Activated CD8-positive, alpha-beta memory T cell treated with anti-CD3 and anti-CD28 coated beads, Interleukin-2, amount 50 U/mL, for 48 hours (primary cell): ENCODE measurements at places on chromosomes 6 and 20.
A peak's percentile ranks its signal among the peaks of the same experiment; 100 is the strongest.

GRCh38 chr6:43455531-43456428 is at the start of gene DLK2:
Gene DLK2, minus strand, starts transcription at chr6:43455548. Its CDS starts 723 bp downstream, at chr6:43454825.
- DNase-seq: peak; percentile 78

- no peak for DNase-seq
These were observed 143.1 kb upstream of the INSM1 start for GRCh38 chr20:20224806-20225205.

GRCh38 chr20:1127840-1128239 is 9.4 kb downstream of the PSMF1 start:
- no peak for DNase-seq

DNA sequence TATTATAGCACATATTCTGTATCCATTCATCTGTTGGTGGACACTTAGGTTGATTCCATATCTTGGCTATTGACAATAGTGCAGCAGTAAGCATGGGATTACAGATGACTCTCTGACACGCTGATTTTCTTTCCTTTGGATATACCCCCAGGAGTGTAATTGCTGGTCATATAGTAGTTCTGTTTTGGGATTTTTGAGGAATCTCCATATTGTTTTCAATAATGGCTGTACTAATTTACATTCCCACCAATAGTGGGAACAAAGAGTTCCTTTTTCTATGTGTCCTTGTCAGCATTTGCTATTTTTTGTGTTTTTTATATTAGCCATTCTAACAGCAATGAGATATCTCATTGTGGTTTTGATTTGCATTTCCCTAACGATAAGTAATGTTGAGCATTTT is 309.0 kb upstream of the JARID2 start:
- no peak for DNase-seq

DNA sequence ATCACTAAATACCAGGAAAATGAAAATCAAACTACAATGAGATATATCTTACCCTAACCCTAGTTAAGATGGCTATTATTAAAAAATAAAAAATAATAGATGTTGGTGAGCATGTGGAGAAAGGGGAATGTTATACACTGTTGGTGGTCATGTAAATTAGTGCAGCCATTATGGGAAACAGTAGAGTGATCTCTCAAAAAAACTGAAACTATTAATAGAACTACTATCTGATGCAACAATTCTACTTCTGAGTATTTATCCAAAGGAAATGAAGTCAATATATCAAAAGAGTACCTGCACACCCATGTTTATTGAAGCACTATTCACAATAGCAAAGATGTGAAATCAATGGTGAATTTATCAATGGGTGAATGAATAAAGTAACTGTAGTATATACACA is 48.6 kb downstream of the HLA-A start:
- no peak for DNase-seq

DNA sequence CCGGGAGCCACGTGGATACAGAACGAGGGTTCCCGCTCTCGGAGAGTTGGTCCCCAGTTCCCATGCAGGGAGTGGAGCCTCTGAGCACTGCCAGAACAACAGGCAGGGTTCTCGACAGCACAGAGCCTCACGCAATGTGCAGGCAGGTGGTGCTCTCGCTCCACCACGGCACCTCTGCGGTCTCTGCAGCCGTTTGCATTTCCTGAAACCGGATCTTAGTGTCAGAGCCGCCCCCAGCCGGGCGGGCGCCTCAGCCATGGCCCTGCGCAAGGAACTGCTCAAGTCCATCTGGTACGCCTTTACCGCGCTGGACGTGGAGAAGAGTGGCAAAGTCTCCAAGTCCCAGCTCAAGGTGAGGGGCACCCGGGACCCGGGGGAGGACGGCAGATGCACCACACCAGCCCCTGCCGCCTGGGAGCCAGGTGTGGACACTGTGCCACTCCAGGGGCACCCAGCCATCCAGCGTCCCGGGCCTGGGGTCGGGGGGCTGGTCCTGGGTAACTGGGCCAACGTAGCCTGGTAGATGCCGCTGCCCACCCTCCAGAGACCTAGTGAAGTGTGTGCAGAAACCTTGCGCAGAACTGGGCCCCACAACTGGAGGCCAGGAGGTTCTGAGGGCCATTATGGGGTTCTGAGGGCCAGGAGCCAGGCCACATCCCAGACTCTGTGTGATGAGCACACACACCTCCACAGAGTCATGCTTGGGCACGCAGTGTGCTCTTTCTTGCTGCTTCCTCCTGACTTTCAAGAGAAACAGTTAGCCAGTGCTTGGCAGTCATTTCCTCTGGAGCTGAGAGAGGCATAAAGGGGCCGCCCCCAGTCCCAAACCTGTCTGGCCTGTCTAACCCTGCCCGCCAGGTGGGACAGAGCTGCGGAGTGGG is at the start of gene DEF6:
DEF6 (plus strand) TSS at position 218 of the 881 bp plus-strand sequence; CDS start at position 257, 39 bp downstream.
- DNase-seq: peak; percentile 90

- DNase-seq: no peak
These were observed 18.8 kb downstream of the RBL1 start for GRCh38 chr20:37077009-37077408.

DNA sequence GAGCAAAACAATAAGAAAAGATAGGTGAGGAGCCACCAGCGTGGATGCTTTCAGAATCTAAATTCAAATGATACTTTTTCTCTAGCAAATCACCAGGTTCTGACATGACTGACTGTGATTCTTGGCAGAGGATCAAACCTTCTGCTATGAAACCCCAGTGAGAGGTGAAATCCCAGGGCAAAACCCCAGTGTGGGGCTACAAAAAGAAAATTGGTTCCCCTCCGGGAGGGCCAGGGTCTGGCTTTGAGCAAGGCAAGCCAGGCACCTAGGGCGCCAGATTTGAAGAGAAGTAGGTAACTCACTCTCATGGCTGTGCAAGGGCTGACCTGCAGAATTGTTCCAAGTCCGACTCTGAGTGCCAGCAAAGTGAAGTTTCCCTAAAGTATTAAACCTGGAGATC is 20.2 kb upstream of the RALGAPA2 start:
- DNase-seq: no peak

DNA sequence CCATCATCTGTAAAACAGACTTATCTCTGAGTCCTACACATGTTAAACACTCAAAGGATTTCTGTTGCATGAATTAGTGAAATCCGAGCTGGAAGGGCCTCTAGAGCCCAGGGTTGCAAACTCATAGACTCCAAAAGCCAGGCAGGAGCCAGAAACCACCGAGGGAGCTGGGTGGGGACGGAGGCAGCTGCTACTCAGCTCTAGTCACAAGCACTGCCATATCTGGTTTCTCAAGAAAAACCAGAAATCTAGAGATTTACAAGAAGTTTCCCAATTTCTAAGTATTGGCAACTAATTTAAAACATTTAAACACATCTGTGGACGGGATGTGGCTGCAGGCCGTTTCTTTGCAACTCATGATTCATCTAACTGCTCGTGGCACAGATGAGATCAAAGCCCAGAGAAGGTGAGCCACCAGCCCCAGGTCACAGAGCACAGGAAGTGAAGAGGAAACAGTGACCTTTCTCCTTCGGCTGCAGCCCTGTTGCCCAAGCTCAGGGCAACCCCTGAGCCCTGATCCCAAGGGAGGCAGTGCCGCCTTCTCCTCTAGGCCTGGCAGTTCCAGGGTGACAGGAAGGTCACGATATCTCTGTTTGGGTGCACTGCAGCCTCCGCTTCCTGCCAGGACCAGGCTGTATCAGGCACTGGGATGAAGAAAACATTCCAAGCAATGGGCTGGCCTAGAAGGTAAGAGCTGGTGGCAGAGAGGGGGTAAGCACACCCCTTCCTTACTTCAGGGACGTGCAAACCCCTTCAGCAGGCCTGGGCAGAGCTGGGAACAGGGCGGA is 26.4 kb upstream of the PTGIS start:
- peak; percentile 85 for DNase-seq

- DNase-seq: no peak
These were observed 243.1 kb upstream of the PREP start for GRCh38 chr6:105645958-105646357.

GRCh38 chr6:79385893-79386292 is 151.3 kb downstream of the LCA5 start:
- no peak for DNase-seq

DNA sequence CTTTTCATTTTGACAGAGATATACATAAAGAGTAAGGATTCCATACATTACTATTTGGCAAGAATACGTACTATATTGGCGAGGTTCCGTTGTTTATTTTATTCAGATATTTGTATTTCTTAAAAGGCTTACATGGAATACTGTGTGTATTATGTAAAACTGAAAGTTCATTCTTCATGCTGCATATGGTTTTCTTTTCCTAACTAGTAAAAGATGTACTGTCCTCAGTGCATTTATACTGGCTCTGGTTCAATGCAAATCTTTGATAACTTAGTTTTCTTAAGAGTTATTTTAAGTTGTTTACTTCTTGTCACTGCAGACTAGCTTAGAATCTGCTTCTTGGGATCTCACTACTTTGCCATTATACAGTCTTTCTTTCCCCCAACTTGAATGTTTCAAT is 42.0 kb downstream of the ADGRB3 start:
- DNase-seq: no peak

- DNase-seq: no peak
These were observed 1.5 kb downstream of the REPS1 start for GRCh38 chr6:138986578-138986977.

DNA sequence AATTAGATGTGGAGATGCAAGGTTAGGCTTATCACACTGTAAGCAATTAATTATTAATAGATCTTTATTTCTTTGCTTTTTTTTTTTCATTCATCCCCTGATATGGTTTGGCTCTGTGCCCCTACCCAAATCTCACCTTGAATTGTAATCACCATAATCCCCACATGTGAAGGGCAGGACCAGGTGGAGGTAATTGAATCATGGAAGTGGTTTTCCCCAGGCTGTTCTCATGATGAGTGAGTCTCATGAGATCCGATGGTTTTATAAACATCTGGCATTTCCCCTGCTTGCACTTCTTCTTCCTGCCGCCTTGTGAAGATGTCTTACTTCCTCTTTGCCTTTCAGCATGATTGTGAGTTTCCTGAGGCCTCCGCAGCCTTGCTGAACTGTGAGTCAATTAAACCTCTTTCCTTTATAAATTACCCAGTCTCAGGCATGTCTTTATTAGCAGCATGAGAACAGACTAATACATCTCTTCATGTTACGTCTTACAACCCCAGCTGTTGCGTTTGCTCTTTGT is 333.8 kb downstream of the CDH26 start:
- DNase-seq: no peak

DNA sequence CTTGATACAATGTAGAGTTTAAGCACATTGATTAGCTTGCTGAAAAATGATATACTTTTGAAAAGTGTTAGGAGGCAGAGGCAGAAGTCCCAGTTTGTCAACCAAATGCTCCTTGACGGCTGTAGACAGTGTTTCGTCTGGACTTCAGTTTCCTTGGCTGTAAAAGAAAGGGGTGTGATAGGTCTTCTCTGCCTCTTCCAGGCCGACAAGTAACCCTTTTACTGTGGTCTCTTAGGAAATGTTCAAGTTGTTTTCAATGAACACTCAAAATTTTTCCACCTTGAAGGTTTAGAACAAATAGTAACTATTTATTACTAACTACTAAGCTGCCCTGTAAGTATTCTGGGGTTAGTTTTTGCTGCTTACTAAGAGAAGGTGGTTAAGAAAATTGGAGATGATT is 122.4 kb downstream of the IRF4 start:
- DNase-seq: no peak

DNA sequence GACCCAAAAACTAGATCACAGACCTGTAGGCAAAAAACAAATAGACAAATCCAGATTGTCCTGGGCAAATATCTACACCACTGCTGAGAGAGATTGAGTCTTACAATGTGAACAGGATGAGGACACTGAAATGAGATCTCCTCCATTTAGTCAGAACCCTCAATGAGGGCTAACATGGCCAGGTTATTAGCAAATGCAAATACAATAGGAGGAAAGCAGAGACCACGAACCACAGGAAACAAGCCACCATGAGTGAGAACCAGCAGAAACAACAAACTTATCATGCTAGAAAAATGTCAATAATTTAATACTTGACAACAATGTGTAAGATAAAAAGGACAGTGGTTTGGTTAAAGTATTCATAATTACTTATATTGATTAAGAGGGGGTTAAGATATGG is 162.8 kb downstream of the SYNE1 start:
- no peak for DNase-seq

- DNase-seq: no peak
These were observed 112.1 kb downstream of the WDR27 start for GRCh38 chr6:169589699-169590257.

DNA sequence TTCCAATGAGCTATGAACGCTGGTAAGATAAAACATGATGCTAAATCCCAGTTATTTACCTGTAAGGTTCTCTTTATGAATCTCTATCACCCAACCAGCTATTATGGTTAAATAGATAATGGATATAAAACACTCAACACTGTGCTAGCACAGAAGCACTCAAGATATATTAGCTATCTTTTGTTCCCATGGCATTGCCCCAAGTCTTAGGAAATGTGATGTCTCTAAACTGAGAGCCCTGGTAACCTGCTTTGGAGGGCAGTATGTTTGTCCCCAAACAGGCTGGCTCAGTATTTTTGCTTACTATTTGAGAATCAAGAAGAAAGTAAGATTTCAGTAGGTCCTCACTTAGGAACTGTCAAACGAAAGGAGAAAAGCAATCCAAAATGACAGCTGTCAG is 90.5 kb downstream of the BTBD9 start:
- no peak for DNase-seq

GRCh38 chr6:16922282-16922681 is 161.0 kb upstream of the ATXN1 start:
- no peak for DNase-seq

DNA sequence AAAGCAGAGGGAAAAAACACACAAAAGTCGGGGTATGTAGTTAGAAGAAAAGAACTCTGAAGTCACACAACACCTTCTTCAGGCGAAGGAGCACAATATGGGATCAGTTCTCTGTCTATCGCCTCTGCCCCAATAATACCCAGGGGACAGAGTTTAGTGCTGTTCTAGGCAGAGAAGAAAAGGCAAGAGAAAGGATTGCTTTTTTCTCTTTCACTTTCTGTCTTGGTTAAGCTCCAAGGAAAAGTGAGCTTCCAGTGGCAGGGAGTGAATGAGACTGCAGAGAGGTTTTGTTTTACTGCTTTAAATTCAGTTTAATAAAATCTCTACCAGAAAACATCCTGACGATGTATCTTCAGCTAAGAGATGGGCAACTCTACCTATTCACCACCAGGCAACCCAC is 86.6 kb upstream of the STXBP5 start:
- no peak for DNase-seq

GRCh38 chr20:49814057-49814694 is 1.5 kb downstream of the SLC9A8 start:
- no peak for DNase-seq

- DNase-seq: no peak
These were observed 19.1 kb upstream of the BNIP5 start for GRCh38 chr6:36355819-36356218.

DNA sequence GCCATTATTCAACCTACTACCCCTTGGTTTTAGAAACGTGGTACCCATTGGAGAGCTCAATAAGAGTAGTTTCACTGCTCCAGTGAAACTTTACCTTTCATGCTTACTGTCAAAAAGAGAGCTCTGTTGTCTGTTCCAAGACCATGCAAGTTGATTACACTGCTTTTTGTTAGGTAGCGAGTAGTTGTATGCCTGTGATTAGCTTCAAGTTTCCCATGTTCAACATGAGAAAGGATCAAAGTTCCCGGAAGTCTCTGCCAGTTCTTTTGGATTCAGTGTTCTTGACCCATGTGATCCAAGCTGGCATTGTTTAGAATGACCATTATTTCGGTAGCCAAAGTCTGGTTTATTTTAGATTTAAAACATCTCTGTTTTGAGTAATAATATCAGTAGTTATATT is 107.1 kb downstream of the ZFAND3 start:
- no peak for DNase-seq
